ENCODE measurements at places on chromosomes 16 and 17.

DNA sequence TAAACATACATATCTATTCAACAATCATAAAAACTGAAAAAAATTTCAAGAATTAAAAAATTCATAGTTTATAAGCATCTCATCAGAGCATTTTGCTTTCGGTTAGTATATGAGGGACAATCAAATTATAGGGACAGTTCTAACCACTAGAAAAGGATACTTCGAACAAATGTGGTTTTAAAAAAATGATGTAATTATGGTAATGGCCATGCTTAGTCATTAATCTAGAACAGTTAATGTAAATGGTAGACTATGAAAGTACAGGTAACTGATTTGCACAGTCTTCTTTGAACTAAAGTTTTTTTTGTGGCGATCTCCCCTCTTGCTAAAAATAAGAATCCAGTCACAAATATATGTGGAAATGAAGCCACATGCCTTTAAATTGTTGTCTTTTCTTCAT lies 63.5 kb upstream of the PHOSPHO1 start:
- no peak for DNase-seq

GRCh38 chr16:23145186-23145585 lies 4.1 kb downstream of the USP31 start:
- no peak for DNase-seq

GRCh38 chr17:2056206-2057174 lies 1.6 kb downstream of the HIC1 start:
- no peak for DNase-seq

DNA sequence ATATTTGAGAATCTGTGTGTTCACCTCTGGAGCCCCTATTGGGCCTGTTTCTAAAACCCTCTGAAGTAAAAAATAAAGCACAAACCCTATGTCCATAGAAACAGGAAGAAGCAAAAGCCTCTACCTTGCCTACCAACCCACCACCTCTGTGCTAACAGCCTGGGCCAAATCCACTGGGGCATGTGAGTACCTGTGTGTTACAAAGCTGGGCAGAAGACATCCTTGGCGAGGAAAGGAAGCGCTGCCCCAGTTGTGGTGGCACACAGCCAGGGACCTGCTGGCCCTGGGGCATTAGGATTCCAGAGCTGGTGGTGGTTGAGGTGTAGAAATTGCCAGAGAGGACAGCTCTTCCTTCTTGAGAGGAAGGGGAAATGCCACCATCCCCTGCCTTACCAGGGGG lies 30.0 kb downstream of the MYO18A start:
- DNase-seq, result no peak

GRCh38 chr17:30524847-30525246 lies 47.6 kb downstream of the GOSR1 start:
- DNase-seq, result no peak

DNA sequence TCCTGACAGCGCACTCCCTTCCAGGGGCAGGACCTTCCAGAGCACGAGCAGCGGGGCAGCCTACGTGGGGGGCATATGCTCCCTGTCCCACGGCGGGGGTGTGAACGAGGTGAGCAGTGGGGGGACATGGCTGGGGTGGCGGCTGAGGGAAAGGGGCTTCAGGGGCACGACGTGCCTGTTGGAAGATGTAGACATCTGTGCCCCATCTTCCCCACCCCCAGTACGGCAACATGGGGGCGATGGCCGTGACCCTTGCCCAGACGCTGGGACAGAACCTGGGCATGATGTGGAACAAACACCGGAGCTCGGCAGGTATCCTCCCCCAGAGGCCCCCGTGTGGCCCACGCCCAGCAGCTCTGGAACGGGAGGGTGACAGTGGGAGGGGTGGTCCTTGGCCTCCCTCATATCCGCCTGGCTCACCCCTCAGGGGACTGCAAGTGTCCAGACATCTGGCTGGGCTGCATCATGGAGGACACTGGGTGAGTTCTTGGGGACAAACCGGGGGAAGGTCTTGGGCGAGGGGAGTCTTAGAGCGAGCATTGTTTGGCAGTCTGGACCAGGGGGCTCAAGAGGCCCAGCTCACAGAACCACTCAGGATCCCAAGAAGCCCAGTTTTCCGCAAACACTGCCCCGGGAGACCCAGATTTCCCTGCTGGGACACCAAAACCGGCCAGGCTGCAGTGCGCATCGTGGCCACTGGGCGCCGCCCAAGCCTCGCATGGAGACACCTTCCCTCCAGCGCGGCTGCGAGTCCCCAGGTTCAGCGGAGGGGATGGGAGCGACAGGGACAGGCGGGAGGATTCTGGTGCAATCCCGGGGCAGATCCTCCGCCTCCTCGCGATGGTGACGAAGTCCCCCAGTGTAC lies 15.7 kb downstream of the ADAM11 start:
- DNase-seq, result peak; percentile 79

- no peak for DNase-seq
Measured at GRCh38 chr17:80512233-80512632, 32.4 kb upstream of the RPTOR start.

- no peak for DNase-seq
Measured at GRCh38 chr16:11100239-11100750, 155.7 kb downstream of the SOCS1 start.

- peak; percentile 35 for DNase-seq
Measured at GRCh38 chr16:50152351-50152806, 727 bp upstream of the TENT4B start.

GRCh38 chr16:17603626-17604025 lies 132.9 kb upstream of the XYLT1 start:
- no peak for DNase-seq

Measured in stimulated activated CD8-positive, alpha-beta memory T cell treated with anti-CD3 and anti-CD28 coated beads, Interleukin-2, amount 100 ng/mL, for 1 hour (primary cell).